Regular cardiac myocyte (primary cell): ENCODE measurements at places on chromosomes 2 and 18. TPM values are rescaled to one million over a fixed set of nuclear protein-coding genes. Genes with fewer than 3 reads are reported as not detected.

CCDC141 gene
- total RNA-seq: 0.19 and 0.56 TPM in 2 replicates

HNRNPLL gene
- total RNA-seq: 37.8 and 41.0 TPM in 2 replicates

RGPD4 gene
- total RNA-seq: under 0.01 TPM in 1 of 2 replicates, not detected in the other

LOXL3 gene
- 147 and 384 TPM in 2 replicates for total RNA-seq

NOTO gene
- total RNA-seq: not detected in 2 replicates

PPP1R1C gene
- 0.77 and 1.1 TPM in 2 replicates for total RNA-seq

FKBP1B gene
- total RNA-seq: 8.2 and 11.8 TPM in 2 replicates

TEKT4 gene
- not detected in 2 replicates for total RNA-seq

ASIC4 gene
- 0.85 TPM in 1 of 2 replicates, not detected in the other for total RNA-seq

PTPRN gene
- 2.1 and 12.7 TPM in 2 replicates for total RNA-seq

ANKRD44 gene
- 15.8 and 17.8 TPM in 2 replicates for total RNA-seq

PAX8 gene
- total RNA-seq: 0.38 and 1.1 TPM in 2 replicates

IGFBP5 gene
- 363 and 386 TPM in 2 replicates for total RNA-seq

CBLN2 gene
- not detected in 2 replicates for total RNA-seq

PRKAG3 gene
- under 0.01 TPM in 1 of 2 replicates, not detected in the other for total RNA-seq

FSHR gene
- total RNA-seq: not detected in 2 replicates

MC5R gene
- under 0.01 TPM in 1 of 2 replicates, not detected in the other for total RNA-seq

CHCHD5 gene
- 4.5 and 9.8 TPM in 2 replicates for total RNA-seq

FBLN7 gene
- 0.96 and 7.6 TPM in 2 replicates for total RNA-seq

ODC1 gene
- total RNA-seq: 133 and 403 TPM in 2 replicates

POTEE gene
- not detected in 2 replicates for total RNA-seq

AMER3 gene
- not detected in 2 replicates for total RNA-seq

GCG gene
- total RNA-seq: not detected in 2 replicates

OSBPL6 gene
- total RNA-seq: 0.96 and 1.4 TPM in 2 replicates

MEP1B gene
- under 0.01 TPM in 1 of 2 replicates, not detected in the other for total RNA-seq

TMEM247 gene
- total RNA-seq: not detected in 2 replicates

NXPH2 gene
- total RNA-seq: 0.28 TPM in 1 of 2 replicates, not detected in the other
